ENCODE measurements at places on chromosomes 1 and 21.

GRCh38 chr1:31062867-31063380 lies 2.6 kb downstream of the PUM1 start:
- no peak for DNase-seq

- DNase-seq: no peak
Measured at GRCh38 chr1:40853113-40853884, 8.9 kb downstream of the CITED4 start.

- DNase-seq: no peak
Measured at GRCh38 chr1:9482816-9483572, 56.3 kb upstream of the SLC25A33 start.

- no peak for DNase-seq
Measured at GRCh38 chr1:60516996-60517395, 443.4 kb upstream of the C1orf87 start.

- DNase-seq: no peak
Measured at GRCh38 chr1:56456435-56457101, 122.8 kb downstream of the PLPP3 start.

- no peak for DNase-seq
Measured at GRCh38 chr1:201816309-201816854, 12.6 kb upstream of the IPO9 start.

DNA sequence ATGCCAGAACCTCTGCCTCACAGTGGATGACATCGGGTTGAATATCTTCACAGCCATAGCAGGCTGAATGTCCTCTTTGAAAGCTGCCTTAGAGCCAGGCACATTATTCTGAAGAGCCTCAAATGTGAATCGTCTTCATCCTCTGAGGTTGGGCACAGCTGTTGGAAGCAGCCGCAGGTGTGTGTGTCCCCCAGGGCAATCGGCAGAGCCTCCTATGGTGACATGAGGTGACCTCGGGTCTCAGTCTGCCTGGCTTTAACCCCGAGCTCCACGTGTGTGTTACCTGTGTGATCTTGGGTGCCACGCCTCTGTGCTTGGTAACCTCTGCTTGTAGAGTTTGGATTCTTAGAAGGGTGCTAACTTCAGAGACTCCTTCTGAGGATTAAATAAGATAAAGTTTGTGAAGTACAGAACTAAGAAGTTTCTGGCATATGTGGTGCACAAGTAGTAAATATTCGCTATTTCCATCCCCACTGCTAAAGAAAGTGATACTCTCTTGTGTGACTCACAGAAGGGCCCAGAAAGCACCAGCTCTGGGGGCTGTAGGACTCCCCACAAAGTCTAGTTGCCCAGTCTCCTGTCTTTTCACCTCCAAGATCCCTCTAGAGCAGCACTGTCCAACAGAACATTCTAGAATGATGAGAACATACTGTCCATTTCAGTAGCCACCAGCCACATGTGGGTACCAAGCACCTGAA lies 500.9 kb downstream of the NPHP4 start:
- no peak for DNase-seq

GRCh38 chr21:46024141-46024540 lies 42.6 kb downstream of the COL6A1 start:
- no peak for DNase-seq

DNA sequence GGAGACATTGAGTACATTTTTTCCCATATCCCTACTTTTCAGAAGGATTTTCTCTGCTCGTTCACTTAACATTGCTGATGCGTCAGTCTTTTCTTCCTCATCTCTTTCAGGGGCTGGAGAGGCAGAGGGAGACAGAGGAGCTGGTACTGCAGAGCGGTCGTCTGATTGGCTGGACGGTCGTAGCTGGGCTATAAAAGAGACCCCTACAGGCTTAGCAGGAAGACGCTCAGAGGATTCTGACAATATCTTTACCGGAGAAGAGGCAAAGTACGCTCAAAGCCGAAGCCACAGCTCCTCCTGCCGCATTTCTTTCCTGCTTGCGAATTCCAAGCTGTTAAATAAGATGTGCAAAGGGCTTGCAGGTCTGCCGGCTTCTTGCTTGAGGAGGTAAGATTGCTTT lies at the start of gene RGS4:
Gene RGS4, plus strand, starts transcription at position 220 of the 400 bp plus-strand sequence. Its CDS starts 124 bp downstream, at position 344.
- no peak for DNase-seq
